ENCODE measurements at places on chromosomes 7 and 10.

DNA sequence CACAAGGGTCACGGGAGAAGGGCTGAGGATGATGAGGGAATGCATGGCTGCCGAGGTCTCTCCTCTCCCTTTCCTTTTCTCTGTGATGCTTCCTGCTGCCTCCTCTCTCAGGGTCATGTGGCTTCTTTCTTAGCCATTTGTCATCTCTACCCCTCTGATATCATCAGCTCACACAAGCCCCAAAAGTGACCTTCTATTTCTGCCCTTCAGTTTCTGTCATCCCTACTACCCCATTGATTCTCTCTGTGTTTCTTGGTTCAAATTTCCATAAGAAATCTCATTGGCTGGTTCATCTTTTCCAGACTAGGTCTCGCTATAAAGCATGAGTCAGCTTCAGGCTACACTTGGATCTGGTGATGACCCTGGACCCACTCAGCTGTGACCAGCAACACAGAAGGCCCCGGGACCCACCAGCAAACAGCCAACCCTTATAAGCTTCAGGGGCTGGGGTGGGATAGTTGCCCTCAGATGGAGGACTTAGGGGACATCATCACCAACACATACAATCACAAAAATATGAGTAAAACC, 284.3 kb downstream of the SKAP2 start:
- no peak for DNase-seq

GRCh38 chr10:26441491-26442214, 3.5 kb downstream of the APBB1IP start:
- no peak for DNase-seq

GRCh38 chr10:48819783-48820182, 119.9 kb downstream of the LRRC18 start:
- DNase-seq = no peak

GRCh38 chr10:1418031-1418550, 319.2 kb downstream of the ADARB2 start:
- DNase-seq = no peak

GRCh38 chr7:134935701-134936100, 50.6 kb upstream of the AGBL3 start:
- DNase-seq = no peak

DNA sequence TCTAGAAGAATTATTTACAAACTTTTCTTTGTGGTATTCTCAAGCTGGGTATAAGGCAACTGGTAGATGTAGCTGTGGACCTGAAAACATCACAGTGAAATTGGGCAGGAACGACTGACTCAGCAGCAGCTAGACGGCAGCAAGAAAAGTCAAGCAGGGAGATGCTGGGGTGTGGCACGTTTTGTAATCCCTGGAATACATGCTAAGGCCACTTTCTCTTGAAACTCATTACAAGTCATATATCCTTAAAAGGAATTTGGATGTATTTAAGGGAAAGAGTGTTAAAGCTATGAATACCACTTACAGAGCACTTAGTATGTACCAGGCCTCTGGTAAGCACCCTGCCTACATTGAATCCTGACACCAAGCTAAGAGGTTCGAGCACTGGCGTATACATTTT, 17.4 kb downstream of the BEND7 start:
- no peak for DNase-seq

DNA sequence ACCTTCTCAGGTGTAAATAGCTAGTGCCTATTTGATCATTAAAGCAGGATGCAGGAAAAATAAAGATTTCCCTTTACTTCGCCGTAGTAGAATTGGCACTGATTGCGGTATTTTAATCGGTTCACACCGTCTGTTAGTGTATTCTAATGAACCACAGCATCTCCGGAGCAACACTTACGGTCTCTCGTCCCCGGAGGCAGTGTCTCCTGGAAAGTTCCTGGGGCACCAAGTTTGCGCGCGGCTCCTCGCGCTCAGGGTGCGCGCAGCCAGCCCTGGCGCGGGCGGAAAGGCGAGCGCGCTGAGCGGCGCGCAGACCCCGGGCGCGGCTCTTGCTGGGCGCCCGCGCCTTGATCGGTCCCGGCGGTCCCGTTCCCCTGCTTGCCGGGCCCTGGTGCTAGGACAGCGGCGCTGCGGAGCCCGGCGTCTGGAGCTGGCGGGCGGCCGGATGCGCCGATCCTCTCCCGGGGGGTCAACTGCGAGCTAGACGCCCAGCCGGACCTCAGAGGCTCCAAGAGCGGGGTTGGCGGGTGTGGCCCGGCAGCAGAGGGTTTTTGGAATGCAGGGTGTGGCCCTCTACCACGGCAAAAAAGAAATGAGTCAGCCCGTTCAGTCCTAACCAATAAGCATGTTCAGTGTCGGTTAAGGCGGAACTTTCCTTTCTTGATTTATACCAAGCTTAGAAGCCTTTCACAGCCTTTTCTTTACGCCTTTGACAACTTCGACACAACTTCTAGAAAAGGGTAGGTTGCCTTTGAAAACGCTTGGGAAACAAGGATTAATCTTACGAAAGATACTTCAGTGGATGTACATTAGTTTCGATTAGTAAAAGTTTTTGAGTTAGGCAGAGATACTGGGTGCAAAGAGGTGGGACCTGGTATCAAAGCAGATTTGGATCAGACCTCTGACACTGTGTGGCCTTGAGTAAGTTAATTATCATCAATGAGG, 166.8 kb upstream of the ASAH2 start:
- no peak for DNase-seq

DNA sequence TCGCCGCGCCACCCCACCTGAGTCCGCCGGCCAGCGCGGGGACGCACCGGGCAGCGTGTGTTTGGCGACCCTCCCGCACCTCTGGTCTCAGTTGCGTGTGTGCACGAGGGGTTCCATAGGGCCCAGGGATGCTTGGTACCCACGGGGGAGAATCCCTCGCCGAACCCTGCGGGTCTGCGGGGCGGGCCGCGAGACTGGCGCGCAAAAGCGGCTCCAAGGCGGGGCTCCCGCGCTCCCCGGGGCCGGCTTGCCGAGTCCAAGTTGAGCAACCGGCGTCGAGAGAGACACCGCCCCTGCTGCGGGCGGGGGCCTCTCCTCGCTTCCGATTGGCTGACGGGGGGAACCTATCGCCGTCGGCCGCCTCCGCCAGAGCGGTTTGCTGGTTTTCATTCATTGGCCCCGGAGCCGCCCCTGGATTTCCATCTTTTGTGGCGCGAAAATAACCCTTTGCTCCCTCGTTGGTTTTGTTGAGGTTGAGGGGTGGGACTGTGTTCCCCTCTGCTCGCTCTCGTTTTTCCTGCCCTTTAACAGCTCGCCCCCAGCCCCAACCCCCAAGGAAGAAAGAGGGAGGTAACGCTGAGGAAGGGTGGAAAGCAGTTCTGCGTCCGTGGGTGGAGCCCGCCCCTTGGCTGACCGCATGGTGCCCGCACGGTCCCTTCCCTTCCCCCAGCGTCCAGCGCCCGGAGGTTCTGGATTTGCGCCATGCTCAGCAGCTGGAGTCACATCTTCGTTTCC, 4.0 kb upstream of the IGF2BP3 start:
- DNase-seq = peak; percentile 99

- DNase-seq = no peak
Observed at GRCh38 chr10:1712314-1712713, 25.0 kb downstream of the ADARB2 start.

DNA sequence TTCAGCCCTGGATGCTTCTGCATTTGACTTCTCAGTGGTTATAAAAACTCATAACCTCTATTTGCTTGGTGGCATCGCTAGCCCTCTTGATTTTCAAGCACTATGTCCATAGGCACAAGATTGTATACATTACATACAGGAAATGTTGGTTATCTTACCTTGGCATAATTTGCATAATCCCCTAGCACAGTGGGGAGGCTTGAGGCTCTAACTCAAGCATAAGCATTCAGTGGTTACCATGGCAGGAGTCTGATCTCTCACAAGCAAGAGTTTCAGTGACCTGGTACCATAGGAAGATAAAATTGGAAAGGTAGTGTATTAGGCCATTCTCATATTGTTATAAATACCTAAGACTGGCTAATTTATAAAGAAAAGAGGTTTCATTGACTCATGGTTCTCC, 121.8 kb downstream of the PLXDC2 start:
- DNase-seq = no peak

DNA sequence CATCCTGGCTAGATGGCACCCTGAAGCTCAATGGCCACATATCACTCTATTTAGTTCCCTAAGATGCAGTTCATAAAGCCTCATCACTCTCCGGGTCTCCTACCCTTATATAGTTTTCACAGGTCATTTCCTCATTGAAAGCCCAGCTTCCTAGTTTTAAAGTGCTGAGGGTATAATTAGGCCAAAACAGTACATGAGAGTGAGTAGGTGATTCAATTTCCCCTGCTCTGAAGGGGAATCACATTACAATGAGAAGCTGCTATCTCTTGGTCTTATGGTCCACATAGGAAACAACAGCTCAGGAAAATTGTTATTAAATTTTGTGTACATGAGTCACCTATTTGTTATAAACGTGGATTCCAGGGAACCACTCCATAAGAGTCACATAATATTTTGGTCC, 162.0 kb downstream of the SEMA3E start:
- DNase-seq = no peak

DNA sequence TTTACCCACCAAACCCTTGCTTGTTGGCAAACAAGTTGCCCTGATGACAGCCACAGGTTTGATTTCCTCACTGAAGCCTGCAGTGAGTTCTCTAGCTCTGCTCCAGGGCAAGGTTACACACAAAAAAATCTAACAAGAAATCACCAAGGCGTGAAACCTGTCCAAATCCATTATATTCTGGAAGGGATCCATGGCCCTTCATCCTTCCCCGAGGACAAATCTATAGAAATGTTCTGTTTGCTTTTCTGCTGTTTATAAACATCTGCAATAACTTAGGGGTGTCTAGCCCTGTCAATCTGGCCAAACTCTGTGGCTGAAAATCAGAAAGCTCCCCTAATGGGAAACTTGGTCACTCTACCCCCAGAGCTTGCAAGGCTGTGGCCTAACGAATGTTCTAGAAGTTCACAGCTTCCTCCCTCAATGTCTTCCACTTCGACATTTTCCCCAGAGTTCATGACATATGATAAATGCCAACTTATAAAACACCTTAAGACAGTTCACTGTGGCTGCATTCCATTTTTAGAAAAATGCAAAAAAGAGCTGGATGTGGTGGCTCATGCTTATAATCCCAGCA, 164.5 kb downstream of the PRPF18 start:
- no peak for DNase-seq

- no peak for DNase-seq
Observed at GRCh38 chr7:79459381-79459780, 5.9 kb upstream of the MAGI2 start.

GRCh38 chr7:2314209-2314955, at the start of gene SNX8:
TSS of gene SNX8 (minus strand) at chr7:2314441. CDS start at chr7:2314421, 20 bp downstream.
- peak; percentile 92 for DNase-seq

DNA sequence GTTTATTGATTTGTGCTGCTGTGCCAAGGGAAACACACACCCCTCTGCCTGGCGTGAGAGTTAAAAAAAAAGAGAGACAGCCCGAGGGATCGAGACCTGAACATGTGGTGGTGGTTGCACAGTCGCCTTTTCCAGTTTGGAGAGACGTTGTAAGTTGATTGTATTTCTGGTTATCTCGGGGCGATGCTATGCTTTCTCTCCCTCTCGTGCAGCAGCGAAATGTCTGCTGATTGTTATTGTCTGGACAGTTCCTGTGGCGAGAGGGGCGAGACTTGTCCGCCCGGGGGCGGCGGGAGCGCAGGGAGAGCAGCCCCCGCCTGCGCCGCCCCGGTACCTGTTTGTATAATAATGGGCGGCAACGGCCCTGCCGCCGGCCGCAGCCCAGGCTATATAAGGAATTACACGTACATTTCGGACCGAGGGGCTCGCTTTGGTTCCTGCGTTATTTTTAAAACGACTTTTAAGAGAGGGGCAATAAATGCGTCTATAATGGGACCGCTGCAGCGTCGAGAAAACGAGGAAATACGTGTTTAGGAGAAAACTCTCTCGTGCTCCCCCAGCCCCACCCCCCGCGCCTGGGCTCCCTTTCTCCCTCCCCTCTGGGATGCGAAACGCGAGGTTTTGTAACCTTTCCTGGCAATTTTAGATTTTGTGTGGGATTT, 1.7 kb downstream of the ZEB1 start:
- peak; percentile 51 for DNase-seq

- no peak for DNase-seq
Observed at GRCh38 chr10:21039721-21040120, 142.6 kb upstream of the NEBL start.

DNA sequence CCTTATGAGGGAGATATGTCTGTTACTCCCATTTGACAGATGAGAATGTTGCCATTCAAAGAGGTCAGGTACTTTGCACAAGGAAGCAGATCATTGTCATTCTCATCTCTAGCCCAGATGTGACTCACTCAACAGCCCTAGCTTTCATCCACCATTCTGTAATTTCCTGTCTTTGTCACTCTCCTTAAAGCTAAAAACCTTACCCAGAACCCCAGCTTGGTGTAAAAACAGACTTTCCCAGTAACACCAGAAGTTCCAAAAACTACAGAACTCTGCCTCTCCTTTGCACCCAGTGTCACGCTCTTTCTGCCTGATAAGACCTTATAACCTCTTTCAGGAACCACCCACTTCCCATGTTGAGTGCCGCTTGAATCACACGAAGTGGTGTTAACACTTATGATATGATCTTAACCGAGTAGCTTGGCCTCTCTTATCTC, 89.1 kb upstream of the SP4 start:
- no peak for DNase-seq

GRCh38 chr7:6032641-6033040, 1.5 kb downstream of the ANKRD61 start:
- no peak for DNase-seq

DNA sequence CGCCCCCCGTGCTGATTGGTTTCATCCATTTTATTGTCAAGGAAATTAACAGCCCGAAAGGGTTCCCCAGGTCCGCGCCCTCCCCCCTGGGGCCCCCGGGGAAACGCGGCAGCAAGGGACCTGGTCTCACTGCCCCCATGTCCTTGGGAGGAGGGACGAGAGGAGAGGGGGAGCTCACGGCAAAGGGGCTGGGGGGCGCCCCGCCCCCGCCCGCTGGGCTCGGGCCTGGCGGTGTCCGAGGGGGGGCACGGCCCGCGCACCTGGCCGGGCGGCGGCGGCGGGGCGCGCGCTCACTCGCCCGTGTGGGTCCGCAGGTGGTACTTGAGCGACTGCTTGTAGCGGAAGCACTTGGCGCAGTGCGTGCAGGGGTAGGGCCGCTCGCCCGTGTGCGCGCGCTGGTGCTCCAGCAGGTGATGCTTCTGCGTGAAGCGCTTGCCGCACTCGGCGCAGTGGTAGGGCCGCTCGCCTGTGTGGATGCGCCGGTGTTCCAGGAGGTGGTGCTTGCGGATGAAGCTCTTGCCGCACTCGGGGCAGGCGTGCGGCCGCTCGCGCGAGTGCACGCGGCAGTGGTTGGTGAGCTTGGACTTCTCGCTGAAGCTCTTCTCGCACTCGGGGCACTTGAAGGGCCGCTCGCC, 29.3 kb downstream of the ZNF777 start:
- no peak for DNase-seq

DNA sequence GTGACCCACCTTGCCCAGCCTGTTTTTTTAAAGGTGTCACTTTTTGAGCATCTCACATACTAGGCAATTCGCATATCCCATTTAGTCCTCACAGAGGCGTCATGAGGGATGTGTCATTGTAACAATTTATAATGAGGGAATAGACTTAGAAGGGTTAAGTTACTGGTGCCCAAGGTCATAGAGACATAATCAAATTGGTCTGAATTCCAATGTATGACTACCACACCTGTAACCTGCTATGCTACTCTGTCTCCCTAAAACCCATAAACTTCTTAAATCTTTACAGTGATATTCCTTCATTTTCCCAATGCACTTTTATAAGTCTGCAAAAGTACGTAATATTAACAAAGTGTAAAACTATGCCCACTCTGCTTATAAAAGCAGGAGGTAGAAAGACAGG, 7.1 kb downstream of the ZMYND11 start:
- DNase-seq = no peak

All from SHP77 treated with DMSO at 0.1 percent for 48 hours (cell line).